ENCODE measurements at places on chromosomes 6 and 20.

GRCh38 chr6:138052783-138053182 is 54.4 kb downstream of the PERP start:
- DNase-seq, result no peak

GRCh38 chr20:23205611-23206041 is 119.5 kb upstream of the CD93 start:
- no peak for DNase-seq

DNA sequence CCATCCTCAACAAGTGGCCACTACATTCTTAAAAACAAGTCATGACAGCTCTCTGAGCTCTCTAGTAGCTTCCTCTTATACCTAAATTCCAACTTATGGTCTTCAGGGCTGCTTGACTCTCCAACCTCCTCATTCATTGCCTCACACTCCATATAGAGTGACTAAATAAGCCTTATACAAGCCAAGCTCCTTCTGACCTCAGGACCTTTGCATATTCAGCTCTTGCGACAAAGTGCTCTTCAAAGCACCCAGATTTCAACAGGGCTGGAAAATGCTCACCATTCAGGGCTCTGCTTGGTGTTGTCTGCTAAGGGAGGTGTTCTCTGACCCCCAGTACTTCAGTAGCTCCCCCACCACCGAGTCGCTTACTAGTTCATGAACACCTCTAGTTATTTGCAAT is 3.7 kb downstream of the TREML2 start:
- no peak for DNase-seq

DNA sequence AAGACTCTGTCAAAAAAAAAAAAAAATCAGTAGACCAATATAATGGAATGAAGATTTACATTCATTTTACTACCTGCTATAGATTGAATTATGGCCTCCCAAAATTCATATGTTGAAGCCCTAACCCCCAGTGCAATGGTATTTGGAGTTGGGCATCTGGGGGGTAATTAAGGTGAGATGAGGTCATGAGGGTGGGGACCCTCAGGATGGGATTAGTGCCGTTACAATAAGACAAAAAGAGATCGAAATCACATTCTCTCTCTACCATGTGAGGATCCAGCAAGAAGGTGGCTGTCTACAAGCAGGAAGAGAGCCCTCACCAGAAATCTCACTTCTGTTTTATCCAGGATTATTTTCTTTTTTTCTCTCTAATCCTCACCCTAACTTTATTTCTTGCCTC is 100.6 kb upstream of the LOC128125822 start:
- no peak for DNase-seq

GRCh38 chr20:51129147-51129776 is 106.4 kb upstream of the KCNG1 start:
- no peak for DNase-seq

DNA sequence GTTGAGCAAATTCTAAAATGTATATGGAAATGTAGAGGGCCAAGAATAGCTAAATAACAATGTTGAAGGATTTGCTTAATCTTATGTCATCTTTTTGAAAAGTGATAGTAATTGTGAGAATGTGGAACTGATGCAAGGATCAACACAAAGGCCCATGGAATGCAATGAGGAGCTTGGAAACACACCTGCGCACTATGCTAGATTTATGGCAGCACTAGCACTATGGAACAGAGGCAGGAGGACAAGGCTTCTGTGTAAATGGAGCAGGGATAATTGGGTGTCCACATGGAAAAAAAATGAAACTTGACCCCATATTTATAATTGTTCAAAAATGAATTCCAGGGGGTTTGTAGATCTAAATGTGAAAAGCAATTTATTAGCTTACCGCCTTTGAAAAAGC is 298.3 kb downstream of the FARS2 start:
- no peak for DNase-seq

DNA sequence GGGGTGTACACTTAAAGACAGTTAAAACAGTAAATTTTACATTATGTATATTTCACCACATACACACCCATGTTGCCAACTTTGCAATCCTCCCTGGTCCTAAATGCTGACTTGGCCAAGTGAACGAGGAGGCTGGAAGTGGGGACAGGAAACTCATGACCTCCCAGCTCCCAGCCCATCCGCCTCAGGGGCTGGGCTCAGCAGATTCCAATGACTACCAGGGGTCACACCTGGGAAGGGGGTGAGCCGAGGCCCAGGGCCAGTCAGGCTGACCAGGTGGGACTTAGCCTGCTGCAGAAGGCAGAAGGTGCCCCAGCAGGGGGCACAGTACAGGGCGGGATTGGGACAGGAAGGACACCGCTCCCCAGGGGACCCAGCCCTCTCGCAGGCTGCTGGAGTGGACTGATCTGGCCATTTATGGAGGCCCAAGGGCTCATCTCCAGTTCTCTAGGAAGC is 2.4 kb downstream of the SIGLEC1 start:
- no peak for DNase-seq

DNA sequence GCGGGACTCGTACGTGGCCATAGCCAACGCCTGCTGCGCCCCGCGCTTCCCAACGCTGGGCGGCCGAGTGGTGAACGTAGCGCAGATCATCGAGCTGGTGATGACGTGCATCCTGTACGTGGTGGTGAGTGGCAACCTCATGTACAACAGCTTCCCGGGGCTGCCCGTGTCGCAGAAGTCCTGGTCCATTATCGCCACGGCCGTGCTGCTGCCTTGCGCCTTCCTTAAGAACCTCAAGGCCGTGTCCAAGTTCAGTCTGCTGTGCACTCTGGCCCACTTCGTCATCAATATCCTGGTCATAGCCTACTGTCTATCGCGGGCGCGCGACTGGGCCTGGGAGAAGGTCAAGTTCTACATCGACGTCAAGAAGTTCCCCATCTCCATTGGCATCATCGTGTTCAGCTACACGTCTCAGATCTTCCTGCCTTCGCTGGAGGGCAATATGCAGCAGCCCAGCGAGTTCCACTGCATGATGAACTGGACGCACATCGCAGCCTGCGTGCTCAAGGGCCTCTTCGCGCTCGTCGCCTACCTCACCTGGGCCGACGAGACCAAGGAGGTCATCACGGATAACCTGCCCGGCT is 3.4 kb downstream of the SLC32A1 start:
- DNase-seq, result no peak

DNA sequence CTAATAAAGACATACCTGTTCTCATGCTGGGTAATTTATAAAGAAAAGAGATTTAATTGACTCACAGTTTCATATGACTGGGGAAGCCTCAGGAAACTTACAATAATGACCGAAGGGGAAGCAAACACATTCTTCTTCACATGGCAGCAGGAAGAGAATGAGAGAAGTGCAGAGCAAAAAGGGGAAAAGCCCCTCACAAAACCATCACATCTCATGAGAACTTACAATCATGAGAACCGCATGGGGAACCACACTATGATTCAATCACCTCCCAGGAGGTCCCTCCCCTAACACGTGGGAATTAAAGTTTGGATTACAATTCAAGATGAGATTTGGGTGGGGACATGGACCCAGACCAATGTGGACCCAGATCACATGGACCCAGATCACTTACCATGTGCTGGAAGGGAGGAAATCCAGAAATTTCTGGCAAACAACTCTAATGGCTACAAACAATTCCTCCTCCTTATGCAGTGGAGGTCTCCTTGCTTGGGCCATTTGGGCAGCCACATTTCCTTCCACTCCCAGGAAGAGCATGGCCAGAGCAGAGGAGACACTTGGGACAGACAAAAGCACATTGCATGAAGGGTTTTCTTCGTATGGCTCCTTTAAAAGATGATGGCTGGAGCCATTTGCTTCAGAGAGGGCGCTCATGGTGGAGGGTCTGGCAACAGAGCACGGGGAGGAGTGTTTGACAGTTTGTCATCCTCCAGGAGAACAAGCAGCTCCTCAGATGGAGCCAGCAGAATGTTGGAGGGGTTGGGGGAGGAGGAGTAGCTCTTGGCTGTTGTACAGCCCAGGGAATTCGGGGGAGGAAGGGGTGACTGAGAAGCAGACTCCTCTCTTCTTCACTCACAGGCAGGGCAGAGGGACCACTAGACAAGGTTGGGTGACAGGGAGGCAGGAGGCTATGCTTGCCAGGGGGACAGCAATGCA is 30.4 kb downstream of the SERPINB9 start:
- DNase-seq, result no peak

GRCh38 chr6:81215092-81215432 is 537.4 kb downstream of the TENT5A start:
- DNase-seq, result no peak

DNA sequence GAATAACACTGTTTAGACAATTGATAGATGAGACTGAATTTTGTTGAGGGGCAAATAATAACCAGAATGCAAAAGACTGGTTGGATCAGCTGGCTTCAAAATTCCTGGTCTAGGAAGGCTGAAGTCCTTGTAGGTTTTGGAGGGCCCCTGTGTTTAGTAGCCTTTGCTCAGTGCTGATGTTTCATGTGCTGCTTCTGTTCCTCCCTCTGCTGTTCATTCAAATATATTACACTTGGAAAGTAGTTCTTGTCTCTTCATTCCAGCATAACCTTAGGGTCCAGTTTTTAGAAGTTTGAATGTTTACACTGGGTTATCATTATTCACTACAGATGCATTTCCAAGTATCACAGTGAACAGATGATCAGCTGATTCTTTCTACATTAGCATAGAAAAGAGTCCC is 72.5 kb downstream of the FLRT3 start:
- no peak for DNase-seq

DNA sequence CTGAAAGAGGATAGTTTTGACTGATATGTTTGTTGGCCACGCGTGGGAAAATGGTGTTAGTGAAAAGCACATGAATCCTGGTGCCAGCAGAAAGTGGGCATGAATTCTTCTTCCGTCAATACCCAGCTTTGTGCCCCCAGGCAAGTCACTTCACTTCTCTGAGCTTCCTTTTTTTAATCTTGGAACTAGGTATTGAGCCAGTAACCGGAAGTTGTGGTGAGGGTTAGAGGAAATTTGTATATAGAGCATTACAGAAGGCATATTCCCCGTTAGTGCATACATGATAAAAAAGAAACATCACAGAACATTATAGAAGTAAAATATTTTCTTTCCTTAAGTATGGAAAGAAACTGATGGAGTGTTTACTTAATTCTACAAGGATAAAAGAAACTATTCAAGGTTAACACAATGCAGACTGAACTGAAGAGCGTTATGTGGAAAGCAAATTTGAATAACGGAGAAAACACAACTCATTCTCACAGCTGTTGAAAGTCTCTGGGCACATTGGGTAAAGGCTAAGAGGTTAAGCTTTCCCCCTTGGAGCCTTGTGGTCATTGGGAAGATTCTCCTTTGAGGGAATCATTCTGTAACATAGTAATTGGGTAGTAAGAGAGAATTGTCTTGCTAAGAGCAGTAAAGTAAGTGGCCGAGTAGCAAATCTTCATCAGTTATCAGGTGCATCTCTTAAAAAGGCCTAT is 223.1 kb downstream of the BCAS1 start:
- DNase-seq, result no peak

GRCh38 chr20:50138120-50138478 is 15.4 kb downstream of the PEDS1 start:
- no peak for DNase-seq

DNA sequence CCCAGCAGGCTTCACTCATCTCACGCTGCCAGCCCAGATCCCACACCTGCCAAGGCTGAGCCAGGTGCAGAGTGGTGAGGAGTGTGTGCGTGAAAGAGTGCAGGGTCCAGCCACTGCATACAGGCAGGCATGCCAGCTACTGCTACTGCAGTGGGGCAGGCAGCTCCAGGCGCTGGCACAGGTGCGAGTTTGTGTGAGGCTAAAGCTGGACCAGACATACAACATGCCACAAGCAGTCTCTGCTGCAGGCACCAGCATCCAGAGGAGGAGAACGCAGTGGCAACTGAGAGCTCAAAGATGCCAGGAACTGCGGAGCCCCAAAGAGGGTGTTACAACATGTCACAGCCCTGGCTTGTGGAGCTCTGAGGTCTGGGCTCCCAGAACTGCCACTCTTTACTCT is 149.8 kb downstream of the EYS start:
- no peak for DNase-seq

- no peak for DNase-seq
Observed at GRCh38 chr20:60446267-60447111, 488.3 kb downstream of the CDH26 start.

- no peak for DNase-seq
Observed at GRCh38 chr20:36591281-36591680, 14.3 kb upstream of the RAB5IF start.

DNA sequence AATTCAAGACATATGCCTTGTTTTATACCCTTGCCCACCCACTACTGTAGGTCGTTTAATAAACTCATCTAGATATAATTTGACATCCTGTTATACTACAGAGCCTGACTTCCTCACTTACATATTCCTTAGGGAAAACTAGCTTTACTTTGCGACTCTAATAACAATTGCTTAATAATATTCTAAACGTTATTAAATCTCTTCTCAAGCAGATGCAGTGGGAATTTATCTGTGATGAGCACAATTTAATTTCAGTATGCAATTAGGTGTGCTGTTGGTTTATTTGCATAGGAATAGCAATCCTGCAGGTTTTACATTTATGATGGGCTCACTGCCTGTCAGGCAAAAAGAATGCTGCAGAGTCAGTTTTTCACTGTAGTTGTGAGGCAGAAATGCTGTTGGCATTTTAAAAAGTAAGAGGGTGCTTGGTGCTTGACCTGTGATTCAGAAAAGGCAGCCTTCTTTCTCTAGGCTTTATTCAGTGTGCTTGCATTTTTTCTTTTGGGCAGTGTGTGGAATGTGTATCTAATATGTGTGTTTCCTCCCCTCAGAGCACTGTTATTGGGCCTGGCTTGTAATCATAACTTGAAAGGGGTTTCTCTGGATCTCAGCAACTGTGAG is 152.3 kb upstream of the SCGN start:
- no peak for DNase-seq

- no peak for DNase-seq
Observed at GRCh38 chr20:24049081-24049480, 60.5 kb upstream of the GGTLC1 start.

DNA sequence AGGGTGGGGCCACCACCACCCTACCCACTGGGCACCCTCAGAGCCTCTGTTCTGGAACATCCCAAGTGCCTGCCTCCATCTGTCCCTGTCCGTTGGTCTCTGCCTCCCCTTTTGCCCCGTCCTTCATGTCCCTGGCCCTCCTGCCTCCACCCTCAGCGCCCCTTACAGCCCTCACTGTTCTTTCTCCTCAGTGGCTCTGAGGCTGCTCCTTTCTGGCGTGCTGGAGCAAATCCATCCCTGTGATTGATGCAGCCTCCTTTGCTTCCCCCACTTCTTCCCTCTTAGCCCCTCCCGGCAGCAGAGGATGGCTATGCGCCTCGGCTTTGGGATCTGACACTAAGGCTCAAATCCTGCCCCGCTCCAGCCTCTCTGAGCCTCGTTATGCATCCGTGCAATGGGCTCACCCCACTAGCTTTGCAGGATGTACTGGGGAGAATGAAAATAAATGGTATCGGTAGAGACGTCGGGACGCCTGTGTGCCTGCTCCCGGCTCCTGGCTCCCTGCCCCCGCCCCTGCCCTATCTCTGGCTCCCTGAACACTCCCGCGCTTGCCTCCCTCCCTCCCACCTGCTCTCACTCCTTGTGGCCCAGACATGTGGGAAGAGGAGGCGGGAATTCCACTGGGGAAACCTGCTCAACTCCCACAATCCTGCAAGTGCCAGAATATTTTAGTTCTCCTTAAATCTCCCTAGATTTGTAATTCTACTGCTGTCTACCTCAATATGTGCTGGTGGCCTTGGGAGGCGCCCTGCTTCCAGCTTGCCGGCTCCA is 13.1 kb downstream of the VSTM2L start:
- DNase-seq, result no peak

- no peak for DNase-seq
Observed at GRCh38 chr6:47473791-47474346, 3.7 kb upstream of the CD2AP start.
